ENCODE measurements at places on chromosomes 16 and 17.

GRCh38 chr17:42198897-42199296 lies 4.6 kb upstream of the GHDC start:
- no peak for DNase-seq

DNA sequence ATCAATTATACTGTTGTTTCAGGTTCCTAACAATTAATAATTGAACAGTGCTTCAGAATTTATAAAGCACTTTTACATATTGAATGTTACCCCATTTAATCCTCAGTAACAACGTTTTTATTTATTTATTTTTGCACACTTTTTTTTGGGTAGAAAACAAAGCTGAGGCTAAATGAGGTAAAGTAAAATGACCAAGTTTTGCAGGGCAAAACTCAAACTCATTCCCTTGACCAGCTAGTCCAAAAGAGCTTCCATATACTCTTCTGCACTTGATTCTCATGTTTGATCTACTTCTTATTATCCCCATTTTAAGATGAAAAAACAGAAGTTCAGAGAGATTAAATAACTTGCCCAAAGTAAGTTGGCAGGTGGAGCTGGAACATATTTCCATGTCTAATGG lies 81.1 kb upstream of the NACA2 start:
- DNase-seq, result no peak

GRCh38 chr16:56643080-56643778 lies 4.8 kb downstream of the MT1A start:
- peak; percentile 64 for DNase-seq

- DNase-seq, result no peak
Measured at GRCh38 chr17:45325810-45326209, 9.0 kb upstream of the MAP3K14 start.

- DNase-seq, result no peak
Measured at GRCh38 chr17:31311526-31311925, 2.3 kb downstream of the EVI2B start.

GRCh38 chr16:78257376-78257728 lies 157.9 kb downstream of the WWOX start:
- DNase-seq, result no peak

- no peak for DNase-seq
Measured at GRCh38 chr17:34723875-34724274, 144.5 kb downstream of the TMEM132E start.

GRCh38 chr16:67456391-67457081 lies 24.4 kb downstream of the ATP6V0D1 start:
- DNase-seq, result peak; percentile 19

DNA sequence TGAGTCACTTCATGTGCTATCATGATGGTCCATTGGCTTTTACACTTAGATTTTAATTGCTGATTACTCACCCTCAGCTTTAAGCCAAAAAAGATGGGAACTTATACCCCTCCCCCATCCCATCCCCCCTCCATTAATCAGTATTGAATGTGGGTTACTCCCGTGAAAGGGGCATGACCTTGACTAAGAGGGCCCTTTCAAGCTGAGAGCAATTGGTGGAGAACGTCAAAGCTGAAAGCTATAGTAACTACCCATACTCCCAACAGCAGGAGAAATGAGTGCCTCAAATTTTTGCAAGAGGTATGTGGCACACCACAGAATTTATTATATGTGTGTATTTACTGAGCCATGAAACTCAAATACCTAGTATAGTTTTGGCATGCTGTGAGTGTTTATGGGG lies 99.7 kb upstream of the CDH8 start:
- DNase-seq, result no peak

DNA sequence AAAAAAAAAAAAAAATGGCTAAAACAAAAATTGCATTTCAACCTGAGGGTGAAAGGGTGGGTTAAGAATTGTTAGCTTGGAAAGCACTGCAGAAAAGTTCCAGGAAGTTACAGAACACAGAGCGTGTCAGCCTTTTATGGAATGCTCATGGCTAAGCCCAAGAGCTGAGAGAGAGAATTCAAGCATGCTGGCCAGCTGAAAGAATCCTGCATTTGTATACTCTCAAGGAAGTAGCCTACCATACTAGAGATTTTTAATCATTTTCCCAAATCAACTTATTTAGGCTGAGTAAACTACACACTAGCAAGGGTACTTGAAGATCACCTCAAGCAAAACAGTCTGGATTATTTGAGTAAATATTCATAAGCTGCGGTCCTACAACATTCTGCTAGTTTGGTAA lies 153.9 kb downstream of the KCNJ2 start:
- no peak for DNase-seq

Measured in bronchial epithelial cell (primary cell).